Dermis microvascular lymphatic vessel endothelial cell (primary cell): ENCODE measurements at places on chromosomes 13 and 19. TPM values are rescaled to one million over a fixed set of nuclear protein-coding genes. Genes with fewer than 3 reads are reported as not detected.

- no peak for DNase-seq
Measured at GRCh38 chr13:23510979-23511735, 59.1 kb upstream of the TNFRSF19 start.

DNA sequence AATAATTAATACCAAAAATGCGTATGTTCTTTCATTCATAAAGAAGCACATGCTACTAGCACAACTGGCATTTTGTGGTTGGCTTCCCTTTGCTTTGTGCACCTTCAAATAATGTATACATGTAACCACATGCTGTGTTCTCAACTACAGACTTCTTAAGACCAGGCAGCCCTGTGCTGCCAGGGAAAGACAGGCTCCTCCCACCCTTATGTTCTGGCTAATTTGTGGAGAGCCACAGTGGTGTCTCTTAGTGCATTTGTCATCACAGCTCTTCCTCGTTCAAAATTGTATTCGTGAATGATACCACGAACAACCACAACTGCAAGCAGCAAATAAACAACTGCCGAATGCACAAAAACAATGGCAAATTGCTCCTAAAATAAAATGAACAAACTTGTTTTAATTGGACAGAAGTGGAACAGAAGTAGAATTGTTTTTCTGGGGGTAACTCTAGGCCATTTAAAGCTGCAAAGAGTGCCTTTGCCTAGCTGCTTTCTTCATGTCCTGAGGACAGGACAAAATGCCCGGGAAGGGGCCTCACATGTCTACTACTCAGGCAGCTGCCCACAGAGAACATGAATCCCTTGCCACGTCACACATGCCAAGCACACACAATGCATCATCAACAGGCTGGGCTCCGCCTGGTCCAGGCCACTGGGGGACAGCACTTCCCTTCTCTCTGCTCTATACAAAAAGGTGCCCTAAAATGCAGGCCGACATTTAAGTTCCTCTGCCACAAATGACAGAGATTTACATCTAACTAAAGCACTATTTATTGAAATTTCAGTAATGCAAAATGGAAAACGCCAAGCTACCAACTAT lies 21.7 kb downstream of the IRS2 start:
- no peak for DNase-seq

GRCh38 chr19:48186541-48186991 lies 16.1 kb downstream of the ZSWIM9 start:
- DNase-seq = no peak

- peak; percentile 37 for DNase-seq
Measured at GRCh38 chr13:42997381-42997780, 5.3 kb upstream of the EPSTI1 start.

GRCh38 chr13:93080587-93080986 lies 146.0 kb upstream of the GPC6 start:
- DNase-seq = no peak

DNA sequence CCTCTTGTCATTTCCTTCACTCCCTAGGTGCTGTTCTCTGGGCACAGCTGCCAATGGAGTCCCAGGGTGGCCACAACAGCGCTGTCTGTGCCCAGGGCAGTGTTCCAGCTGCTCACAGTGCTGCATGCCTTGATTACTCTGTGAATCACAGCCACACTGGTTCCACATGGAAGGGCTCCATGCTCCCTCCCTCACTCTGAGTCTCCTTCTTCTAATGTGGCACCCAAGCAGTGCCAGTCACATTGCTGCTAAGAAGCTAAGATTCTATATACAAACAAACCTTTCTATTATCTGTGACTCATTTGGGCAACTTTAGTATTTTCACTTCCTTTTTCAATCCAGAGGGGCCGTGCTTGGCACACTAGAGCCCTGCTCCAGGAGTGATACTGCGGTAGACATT lies 248.7 kb downstream of the TDRD3 start:
- DNase-seq = no peak

DNA sequence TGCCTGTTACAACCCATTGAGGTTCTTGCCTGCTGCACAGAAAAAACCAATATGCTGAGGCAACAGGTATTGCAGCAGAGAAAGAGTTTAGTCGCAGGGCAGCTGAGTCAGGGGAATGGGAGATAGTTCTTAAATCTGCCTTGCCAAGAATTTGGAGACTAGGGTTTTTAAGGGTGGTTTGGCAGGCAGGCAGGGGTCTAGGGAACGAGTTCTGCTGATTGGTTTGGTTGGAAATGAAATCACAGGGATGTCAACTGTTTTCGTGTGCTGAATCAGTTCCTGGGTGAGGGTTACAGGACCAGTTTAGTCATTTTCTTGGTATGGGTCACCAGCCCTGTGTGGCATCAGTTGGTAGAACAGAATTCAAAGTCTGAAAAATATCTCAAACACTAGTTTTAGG lies 36.6 kb downstream of the PDS5B start:
- DNase-seq = no peak

GRCh38 chr13:26048741-26049140 lies 3.1 kb downstream of the SHISA2 start:
- DNase-seq = no peak

- no peak for DNase-seq
Measured at GRCh38 chr13:24670961-24671381, 9.2 kb upstream of the ATP12A start.

DNA sequence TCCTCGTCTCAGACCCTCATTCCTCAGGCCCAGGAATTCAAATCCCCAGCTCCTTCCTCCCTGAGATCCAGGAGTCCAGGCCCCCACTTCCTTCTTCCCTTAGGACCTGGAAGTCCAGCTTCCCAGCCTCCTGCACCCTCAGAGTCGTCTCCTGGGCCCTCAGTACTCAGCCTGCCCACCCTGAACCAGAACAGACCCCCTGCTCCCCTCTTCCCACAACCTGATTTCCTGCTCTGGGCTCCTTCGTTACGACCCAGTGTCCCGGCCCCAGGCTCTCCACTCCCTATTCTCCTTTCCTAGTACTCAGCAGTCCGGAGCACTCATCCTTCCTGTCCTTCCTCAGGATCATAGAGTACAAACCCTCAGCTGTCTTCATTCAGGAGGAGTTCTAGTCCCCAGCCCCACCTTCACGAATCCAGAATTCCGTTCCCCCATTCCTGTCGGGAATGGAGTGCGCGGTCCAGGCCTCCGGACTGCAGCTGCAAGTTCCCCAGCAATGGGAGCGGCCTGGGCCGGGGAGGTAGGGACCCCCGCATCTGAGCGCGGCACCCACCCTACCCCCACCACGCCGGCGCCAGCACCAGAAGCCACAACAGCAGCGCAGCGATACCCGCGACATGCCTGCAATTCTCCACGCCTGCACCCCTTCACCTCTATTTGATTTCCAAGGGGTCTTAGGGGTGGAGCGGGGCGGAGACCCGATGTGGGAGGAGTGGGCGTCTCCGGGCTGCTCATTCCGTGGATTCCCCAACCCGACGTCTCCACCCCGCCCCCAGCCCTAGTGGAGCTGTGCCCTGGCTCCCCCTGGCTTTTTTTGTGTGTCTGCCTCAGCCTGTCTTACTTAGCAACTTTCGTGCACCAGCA lies 12.7 kb downstream of the EGLN2 start:
- no peak for DNase-seq

- no peak for DNase-seq
Measured at GRCh38 chr13:30128095-30128494, 179.3 kb downstream of the KATNAL1 start.

- no peak for DNase-seq
Measured at GRCh38 chr19:17074634-17075034, 618 bp downstream of the HAUS8 start.

DNA sequence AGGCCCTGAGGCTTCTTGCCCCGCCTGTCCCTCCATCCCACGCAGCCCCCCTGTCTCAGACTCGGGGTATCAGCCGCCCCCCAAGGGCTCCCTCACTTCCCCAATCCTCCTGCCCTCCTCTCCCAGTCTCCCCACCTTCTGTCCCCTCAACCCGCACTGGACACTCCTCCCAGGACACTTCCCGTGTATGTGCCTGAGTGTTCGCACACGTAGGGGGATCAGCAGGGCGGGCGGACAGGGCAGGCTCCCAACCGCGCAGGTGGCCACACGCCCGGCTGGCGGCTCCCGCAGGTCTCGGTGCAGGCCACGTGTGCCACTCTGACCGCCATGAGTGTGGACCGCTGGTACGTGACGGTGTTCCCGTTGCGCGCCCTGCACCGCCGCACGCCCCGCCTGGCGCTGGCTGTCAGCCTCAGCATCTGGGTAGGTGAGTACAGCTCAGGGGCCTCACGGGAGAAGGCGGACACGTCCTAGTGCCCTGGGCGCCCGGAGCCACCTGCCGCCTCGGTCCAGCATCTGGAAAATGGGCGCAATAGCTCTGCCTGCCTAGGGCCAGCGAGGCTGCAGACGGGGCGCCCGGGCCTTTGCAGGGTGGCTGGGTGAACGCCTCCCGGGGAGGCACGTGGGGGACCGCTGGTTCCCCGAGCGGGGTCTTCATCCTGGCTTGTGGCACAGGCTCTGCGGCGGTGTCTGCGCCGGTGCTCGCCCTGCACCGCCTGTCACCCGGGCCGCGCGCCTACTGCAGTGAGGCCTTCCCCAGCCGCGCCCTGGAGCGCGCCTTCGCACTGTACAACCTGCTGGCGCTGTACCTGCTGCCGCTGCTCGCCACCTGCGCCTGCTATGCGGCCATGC lies 2.3 kb downstream of the KISS1R start:
- no peak for DNase-seq

- no peak for DNase-seq
Measured at GRCh38 chr13:73522937-73523336, 464.1 kb downstream of the KLF5 start.

DNA sequence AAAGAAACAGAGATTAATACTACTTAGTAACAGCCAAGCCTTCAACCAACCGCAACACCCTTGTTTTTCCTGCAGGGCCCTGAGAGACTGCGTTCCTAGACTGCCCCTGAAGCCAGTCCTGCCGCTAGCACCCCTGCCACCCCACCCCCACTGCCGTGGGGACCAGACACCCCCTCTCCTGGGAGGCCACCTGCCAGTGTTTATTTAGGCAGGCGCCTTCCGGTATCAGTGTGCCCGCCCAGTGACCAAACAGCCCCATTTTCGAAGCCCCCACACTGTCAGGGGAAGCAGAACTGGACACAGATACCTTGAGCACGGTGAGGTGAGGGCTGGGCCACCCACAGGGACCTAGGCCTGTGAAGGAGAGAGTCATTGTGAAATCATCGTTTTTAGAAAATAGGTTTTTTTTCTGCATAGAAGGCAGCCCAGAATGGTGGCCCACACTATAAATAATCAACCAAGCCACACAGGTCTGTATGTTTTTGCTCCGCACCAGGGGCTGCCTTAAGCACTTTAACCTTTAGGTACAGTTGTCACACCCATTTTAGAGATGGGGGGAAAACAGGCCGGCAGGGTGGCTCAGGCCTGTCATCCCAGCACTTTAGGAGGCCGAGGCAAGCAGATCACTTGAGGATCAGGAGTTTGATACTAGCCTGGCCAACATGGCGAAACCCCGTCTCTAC lies 3.5 kb upstream of the TLE5 start:
- no peak for DNase-seq

DNA sequence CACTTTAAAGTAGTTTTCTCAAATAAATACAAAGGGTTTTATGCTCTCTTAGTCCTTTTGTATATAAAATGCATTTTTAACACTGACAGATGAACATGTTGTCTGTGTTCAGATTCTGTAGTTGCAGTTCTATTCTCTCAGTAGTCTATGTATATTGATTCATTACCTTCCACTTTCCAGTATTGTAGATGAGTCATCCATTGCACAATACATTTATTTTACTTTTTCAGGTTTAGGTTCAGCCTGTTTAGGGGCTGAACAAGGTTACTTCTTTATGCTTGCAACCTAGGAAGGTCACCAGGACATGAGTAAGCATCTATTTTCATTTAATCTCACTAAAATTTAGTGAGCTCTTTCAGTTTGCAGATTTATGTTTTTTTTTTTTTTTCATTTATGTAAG lies 173.6 kb downstream of the NALCN start:
- DNase-seq = peak; percentile 13

- no peak for DNase-seq
Measured at GRCh38 chr19:18832306-18833140, 764 bp downstream of the UPF1 start.

GRCh38 chr19:17565611-17566010 lies 10.2 kb downstream of the COLGALT1 start:
- DNase-seq = no peak

DNA sequence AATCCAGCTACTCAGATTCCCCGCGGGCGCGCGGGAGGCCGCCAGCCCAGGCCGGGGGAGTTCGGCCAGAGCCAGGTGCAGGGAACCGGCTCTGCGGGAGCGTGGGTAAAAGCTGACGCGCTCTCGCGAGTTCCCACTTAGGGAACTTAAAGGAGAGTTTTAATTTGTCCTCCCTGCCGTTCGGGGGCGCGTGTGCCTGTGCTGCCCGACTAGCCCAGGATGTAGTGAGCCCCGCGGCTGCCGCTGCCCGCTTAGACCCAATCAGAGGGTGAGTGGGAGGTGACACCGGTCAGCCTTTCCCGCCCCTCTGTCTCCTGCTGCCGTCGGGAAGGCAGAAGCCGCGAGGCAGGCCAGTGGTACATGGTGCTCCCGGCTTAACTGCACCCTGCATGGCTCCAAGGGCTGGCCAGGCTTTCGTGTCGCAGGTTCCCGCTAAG lies 36.0 kb upstream of the NEK3 start:
- peak; percentile 82 for DNase-seq

DNA sequence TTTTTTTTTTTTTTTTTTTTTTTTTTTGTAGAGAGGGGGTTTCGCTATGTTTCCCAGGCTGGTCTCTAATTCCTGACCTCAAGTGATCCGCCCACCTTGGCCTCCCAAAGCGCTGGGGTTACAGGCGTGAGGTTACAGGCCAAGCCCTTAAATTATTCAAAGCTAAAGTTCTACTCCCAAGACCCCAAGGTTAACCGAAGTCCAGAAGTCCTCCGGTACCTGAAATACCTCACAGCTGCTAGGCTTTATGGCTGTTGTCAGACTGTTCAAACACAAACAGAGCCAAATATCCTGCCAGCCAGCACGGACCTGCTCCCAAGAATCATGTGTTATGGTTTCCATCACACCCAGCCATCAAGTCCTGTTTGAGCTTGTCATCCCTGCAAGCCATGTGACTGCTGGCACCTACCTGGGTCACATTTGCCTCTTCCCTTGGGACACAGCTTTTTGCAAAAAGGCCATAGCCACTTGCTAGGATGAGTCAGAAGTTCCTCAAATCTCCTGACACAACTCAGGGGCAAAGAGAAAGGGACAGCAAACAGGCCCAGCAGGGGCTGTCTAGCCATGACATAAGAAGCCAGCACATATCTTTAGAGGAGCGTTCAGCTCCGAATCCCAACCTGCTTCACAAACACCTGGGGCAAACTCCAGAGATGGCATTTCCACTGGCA lies 129.9 kb downstream of the FOXO1 start:
- DNase-seq = peak; percentile 35

The SOX1 gene
- not detected in 2 replicates for total RNA-seq

The IGSF23 gene
- 0.13 TPM in 2 replicates for total RNA-seq

The GIPR gene
- 0.13 TPM in 1 of 2 replicates, not detected in the other for total RNA-seq

The IFNL1 gene
- not detected in 2 replicates for total RNA-seq

The STARD13 gene
- 19.3 and 21.9 TPM in 2 replicates for total RNA-seq

The PRX gene
- 0.90 and 1.5 TPM in 2 replicates for total RNA-seq

The CNN1 gene
- not detected in 2 replicates for total RNA-seq

The ZNF235 gene
- total RNA-seq = 4.2 and 5.6 TPM in 2 replicates

The ZNF737 gene
- total RNA-seq = 5.3 and 7.8 TPM in 2 replicates

The USPL1 gene
- total RNA-seq = 8.0 and 10.2 TPM in 2 replicates

The TUBA3C gene
- not detected in 2 replicates for total RNA-seq

The LIM2 gene
- not detected in 2 replicates for total RNA-seq
